Fibroblast of the aortic adventitia (primary cell): ENCODE measurements at places on chromosomes 4 and X.

- DNase-seq, result peak; percentile 68
These were observed 129.8 kb downstream of the SORBS2 start for GRCh38 chr4:185682236-185682635.

DNA sequence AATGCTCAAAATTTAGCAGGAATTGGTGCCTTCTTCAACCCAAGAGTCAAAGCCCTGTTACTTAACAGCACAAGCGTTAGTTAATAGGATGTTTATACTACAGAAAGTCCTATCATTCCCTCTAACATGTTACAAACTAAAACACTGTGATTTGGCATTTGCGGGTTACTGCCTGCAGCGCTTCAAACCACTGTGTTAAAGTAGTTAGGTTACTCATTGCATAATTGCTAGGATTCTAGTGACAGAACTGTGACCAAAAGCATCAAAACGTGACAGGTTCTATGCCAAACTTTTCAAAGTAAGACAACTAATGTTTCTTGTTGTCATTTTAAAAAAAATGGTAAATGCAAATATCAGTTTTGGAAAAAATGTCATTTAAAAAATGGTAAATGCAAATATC, 442.8 kb upstream of the ZFP42 start:
- DNase-seq, result no peak

DNA sequence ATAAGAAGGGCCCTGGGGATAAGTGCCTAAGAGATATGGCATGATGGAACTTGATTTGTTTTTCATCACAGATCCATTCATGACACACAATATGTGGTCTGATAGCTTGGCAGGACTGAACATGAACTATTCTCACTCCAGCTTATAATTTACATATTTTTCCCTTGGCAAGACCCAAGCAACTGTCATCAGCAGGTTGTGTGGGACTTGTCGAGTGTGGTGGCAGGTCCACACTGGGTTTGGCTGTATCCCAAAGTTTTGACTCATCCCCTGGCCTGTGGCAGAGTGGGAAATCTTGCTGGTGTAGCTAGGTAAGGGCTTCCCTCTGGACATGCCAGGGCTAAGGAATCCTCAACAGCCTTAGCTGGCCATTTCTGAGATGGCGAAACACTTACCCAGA, 81.0 kb upstream of the STIM2 start:
- peak; percentile 89 for DNase-seq

DNA sequence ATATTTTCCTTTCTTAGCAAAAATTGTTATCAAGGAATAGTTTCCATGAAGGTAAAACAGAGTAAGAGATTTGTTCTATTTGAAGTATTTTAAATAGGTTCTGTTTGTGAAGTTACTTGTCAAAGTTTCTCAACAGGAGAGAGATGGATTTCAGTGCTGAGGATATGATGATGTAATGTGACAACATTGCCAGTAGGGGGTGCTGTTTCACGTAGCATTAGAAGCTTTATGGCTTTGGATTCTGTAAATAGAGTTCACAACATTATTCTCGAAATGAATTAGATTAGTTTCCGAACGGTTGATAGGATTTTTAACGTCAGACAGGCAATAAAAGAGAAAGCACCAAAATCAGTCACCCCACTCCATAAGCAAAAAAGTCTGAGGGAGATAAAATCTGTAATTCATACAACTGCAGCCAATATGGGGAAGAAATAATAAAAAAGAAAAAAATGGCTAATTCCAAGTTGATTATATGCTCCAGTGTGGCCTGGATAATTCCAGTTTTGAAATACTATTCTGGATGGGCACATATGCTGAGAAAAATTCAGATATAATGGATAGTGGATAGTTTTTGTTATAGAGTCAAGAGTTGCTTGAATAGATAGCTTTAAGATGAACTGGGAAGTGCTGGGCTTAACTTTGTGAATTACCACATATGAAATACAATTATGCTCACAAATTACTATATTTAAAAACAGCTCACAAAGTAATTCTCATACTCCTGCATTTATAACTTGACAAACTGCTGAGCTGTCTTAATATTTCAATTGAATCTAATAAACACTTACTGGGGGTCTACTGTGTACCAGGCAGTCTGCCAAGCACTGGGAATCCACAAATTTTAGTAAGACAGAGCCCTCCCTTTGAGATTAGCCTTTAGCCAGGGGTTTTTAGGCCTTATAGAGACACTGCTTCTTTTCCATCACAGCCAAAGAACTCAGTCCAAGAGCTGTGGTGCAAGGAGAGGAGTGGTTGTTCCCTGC, 109.1 kb downstream of the GPAT3 start:
- peak; percentile 80 for DNase-seq

DNA sequence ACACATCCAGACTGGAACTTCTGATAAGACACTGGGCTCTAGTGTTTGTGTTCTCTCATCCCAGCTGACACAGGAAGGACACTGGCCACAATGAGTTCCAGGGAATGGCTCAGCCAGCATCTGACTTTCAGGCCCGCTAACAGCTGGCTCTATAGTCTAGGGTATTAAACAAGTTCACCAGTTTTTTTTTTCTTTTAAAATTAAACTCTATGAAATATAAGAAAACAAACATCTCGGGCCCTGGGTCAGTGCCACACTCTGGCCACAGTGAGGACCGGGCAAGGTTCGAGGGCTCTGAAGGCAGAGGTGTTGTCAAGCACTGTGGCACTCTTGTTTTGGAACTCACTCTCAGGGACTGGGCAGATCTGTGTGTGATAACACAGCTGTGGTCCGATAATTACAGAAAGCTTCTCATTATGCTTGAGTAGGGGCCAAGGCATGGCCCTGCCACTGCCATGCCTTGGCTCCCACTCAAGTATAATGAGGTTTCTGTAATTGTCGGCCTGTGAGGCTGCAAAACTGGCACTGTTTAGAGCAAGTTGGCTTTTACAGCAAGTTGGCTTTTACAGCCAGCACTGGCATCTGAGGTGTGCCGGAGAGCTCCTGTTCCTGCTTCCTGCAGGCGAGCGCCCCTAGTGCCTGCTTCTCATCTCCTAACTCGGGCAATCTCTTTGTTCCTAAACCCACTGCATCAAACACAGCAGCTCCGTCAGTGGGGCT, 62.8 kb downstream of the PPP1R2C start:
- no peak for DNase-seq

DNA sequence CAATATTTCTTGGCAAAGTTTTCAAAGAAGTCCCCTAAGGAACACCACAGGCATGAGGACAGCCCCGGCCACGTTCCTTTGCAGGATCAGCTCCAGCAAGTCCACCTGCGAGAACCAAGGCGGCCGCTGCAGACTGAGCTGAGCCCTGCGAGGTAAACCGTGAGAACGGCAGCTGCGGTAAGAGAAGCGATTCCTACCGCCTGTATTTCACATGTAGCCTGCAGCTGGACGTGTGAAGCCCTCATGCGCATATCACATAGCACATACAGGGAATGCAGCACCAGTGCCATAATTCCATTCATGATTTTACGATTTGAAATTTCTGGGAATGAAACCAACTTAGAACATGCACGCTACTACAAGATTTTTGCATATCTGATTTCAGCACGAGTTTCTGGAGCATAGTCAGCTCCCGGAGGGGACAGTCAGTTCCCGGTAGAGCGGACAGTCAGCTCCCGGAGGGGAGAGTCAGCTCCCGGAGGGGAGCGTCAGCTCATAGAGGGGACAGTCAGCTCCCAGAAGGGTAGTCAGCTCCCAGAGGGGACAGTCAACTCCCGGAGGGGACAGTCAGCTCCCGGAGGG, 41.7 kb downstream of the FGFRL1 start:
- peak; percentile 94 for DNase-seq

- DNase-seq, result no peak
These were observed 13.2 kb upstream of the MAN2B2 start for GRCh38 chr4:6561706-6562371.

DNA sequence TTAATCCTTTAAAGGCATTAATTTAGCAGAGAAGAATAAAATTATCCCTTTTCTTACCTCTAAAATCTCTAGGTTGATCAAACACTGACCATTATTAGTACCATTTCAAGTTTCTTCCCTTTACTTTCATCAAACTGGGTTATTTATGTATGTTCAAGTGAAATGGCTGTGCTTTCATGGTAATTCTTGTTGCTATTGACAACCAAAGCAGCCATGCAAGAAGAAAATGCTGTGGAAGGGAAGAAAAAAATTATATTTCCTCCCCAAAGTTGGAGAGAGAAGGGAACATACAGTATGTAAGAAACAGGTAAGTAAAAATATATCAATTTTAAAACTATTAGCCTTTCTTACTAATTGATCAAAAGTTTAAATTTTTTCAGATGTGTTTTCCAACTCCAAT, 16.2 kb downstream of the NPNT start:
- no peak for DNase-seq

- DNase-seq, result no peak
These were observed 24.3 kb upstream of the GPRIN3 start for GRCh38 chr4:89331686-89332544.
